ENCODE measurements at places on chromosomes 7 and 10. TPM values are rescaled to one million over a fixed set of nuclear protein-coding genes. Genes with fewer than 3 reads are reported as not detected.

Gene FANK1
- total RNA-seq = 0.49 TPM

Gene DRGX
- total RNA-seq = not detected

Gene FFAR4
- 0.37 TPM for total RNA-seq

Gene STOX1
- 0.34 TPM for total RNA-seq

DNA sequence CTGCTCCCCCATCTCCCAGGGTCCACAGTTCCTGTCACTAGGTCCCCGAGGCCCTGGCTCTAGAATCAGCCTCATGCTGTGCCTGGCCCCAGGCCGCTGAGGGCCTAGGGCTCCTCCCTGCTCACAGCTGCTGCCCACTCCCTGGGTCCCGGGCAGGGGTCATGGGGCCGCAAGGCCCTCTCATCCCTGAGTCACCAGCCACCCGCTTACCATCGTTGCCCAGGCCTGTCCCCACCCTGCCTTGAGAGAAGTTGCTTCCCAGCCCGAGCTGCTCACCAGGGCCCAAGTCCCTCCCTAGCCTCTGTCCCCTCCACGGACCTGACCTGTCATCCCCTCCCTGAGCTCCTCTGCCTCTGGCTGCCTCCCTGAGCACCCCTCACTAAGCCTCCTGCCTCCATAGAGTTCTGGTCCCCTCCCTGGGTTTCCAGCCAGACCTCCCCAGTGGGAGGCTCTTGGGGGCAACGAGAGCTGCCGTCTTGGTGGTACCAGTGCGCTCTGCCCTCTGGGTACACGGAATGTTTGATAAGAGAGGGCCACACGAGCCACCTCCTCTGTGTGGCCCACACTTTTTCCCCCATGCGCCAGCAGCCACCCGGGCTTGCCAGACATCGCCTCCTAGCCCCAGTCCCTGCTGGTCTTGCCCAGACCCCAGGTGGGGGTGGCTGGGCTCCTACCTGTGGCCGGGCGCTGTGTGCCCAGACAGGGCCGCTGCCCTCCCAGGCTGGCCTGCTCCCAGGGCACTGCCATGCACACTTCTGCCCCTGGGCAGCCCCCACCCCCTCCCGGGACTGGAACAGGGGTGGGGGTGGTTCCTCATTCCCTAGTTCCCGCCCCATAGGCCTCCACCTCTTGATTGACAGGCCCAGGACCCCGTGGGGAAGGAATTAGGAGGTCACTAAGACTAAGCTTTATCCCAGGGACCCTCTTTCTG lies 21.3 kb downstream of the MLXIPL start:
- DNase-seq = no peak

DNA sequence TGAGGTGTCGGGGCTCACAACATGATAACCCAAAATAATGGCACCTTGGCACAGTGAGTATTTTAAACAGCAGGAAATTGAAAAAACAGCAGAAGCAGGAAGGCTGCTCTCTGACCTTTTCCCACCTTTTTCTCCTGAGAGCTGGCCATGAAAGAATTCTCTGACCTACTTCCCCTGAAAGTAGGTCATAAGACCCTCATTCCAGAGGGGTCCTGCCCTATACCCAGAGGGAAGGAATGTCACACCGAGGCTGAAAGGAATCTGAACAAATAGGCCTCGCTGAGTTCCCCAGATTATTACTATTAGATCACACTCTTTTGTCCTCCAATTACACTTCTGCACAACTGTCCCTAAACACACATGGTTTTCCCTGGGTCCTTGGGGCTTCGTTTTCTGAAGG lies 18.8 kb downstream of the CPVL start:
- no peak for DNase-seq

DNA sequence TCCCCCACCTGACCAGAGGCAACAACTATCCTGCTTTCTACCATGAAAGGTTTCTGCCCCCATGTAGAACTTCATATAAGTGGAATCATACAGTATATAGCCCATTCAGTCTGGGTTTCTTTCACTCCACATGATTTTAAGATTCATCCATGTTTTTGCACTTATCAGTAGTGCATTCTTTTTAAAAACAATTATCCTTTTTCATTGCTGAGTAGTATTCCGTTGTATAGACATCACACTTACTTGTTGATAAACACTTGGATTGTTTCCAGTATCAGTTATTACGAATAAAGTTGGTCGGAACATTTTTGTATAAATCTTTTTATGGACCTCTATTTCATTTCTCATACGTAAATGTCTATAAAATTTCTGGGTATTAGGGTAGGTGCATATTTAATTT lies 68.7 kb downstream of the CYCS start:
- DNase-seq = no peak

DNA sequence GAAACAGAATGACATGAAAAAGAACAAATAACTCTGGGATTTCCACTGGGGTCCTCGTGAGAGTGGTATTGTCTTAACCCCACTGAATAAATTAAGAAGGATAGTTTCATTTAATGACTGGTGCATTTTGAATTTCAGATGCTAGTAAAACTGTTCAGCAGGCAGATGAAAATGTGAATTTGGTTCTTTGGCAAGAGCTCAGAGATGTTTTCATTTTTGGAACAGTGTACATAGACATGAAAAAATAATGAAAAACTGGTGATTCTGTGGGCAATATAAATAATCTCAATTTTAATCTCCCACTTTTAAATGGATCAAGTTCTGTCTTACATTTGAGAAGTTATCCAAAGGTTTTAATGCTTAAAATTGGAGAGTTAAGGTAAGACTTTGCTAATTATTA lies 84.1 kb downstream of the TRIL start:
- no peak for DNase-seq

DNA sequence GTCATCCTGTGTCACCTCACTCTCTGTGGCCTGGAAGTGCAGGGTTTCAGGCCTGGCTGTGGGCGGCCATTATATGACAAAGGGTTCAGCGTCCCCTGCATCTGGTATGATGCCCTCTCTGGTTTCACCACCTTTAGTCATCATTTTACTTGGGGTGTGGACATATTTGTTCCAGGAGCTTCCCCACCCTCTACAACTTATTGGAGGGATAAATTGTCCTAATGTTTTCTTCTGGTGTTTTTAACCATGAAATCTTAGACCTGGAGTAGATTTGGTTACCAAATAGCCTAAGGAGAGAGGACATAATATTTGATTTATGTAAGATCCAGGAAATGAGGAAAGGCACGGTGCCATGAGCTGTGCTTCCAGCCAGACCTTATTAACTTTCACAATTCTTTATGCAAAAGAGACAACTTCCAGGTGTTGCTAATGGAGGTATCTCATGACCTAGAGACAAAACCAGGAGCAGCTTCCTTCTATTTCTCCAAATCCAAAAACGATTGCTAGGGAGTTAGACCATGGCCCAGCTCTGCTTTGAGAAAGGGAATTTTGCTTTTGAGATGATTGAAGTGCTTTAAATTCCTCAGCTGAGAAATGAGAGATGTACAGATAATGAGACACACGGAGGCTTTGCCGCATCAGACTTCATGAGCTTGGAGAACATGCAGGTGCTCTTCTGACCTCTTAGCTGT lies 20.9 kb downstream of the WBP1L start:
- DNase-seq = no peak

- no peak for DNase-seq
These were observed 111.9 kb upstream of the RHEB start for GRCh38 chr7:151631570-151631952.

DNA sequence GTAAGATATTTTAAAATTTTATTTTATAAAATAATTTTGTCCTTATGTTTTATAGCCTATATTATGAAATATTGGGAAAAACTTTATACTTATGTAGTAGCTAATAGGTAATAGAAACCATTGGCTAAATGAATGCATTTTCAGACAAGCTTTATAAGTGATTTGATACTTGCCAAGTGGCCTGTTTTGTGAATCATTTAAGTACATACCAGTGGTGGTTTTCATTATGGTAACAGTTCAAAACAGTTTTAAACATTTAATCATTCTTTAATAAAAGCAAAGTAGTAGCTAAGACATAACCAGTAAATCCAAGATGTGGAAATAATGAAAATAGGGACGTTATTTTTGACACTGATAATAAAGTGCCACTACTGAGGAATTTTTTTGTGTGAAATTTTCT lies 182.2 kb downstream of the PHF14 start:
- no peak for DNase-seq

GRCh38 chr7:114622221-114622620 lies 207.6 kb downstream of the FOXP2 start:
- DNase-seq = no peak

DNA sequence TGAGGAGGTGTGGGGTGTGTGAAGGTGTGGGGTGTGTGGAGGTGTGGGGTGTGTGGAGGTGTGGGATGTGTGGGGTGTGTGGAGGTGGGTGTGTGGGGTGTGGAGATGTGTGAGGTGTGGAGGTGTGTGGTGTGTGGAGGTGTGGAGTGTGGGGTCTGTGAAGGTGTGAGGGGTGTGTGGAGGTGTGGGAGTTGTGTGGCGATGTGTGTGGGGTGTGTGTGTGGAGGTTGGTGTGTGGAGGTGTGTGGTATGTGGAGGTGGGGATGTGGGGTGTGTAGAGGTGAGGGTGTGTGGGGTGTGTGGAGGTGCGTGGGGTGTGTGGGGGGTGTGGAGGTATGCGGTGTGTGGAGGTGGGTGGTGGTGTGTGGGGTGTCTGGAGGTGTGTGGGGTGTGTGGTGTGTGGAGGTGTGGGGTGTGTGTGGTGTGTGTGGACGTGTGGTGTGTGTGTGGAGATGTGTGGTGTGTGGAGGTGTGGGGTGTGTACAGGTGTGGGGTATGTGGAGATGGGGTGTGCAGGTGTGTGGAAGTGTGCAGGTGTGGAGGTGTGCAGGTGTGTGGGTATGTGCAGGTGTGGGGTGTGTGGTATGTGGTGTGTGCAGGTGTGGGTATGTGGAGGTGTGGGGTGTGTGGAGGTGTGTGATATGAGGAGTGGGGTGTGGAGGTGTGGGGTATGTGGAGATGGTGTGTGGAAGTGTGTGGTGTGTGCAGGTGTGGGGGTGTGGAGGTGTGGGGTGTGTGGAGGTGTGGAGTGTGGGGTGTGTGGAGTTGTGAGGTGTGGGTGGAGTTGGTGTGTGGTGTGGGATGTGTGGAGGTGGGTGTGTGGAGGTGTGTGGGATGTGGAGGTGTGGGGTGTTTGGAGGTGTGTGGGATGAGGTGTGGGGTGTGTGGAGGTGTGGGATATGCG lies 34.5 kb downstream of the SPDYE17 start:
- DNase-seq = no peak
